Mucosa of descending colon (tissue), 3 donors: ENCODE measurements at places on chromosomes 1 and 21. TPM values are rescaled to one million over a fixed set of nuclear protein-coding genes. Genes with fewer than 3 reads are reported as not detected.

The IVL gene
- total RNA-seq: not detected

The SLAMF6 gene
- total RNA-seq: 1.2 TPM

The NPR1 gene
- total RNA-seq: 6.0 TPM

The C2CD4D gene
- 1.0 TPM for total RNA-seq

The SLFNL1 gene
- total RNA-seq: 0.82 TPM

The OR2L5 gene
- total RNA-seq: not detected

The DMBX1 gene
- total RNA-seq: not detected

The SESN2 gene
- 20.4 TPM for total RNA-seq

The RAB29 gene
- 4.7 TPM for total RNA-seq

The CCT3 gene
- 117 TPM for total RNA-seq

The ZNF683 gene
- 0.19 TPM for total RNA-seq

The PDC gene
- total RNA-seq: not detected

The RAB25 gene
- 242 TPM for total RNA-seq

The SYTL1 gene
- 9.7 TPM for total RNA-seq

The DFFB gene
- total RNA-seq: 8.4 TPM

The SLC25A34 gene
- total RNA-seq: 8.1 TPM

The CFAP410 gene
- 33.0 TPM for total RNA-seq

The OR10J1 gene
- total RNA-seq: not detected

The CDA gene
- 33.9 TPM for total RNA-seq

The NUDT4B gene
- total RNA-seq: 0.61 TPM

The BSND gene
- not detected for total RNA-seq

The NEGR1 gene
- total RNA-seq: 8.0 TPM

The ESRRG gene
- 1.1 TPM for total RNA-seq

The PPM1J gene
- 1.7 TPM for total RNA-seq

The MNDA gene
- total RNA-seq: 1.2 TPM

The CNR2 gene
- 0.19 TPM for total RNA-seq

The MAP1LC3C gene
- total RNA-seq: 4.1 TPM

The C1orf141 gene
- total RNA-seq: not detected

The CNIH3 gene
- 1.1 TPM for total RNA-seq

The MTARC2 gene
- total RNA-seq: 26.7 TPM

The MYOG gene
- total RNA-seq: not detected

The LAMB3 gene
- total RNA-seq: 62.1 TPM

The F13B gene
- total RNA-seq: not detected

The CD160 gene
- total RNA-seq: 1.6 TPM

The IL20 gene
- not detected for total RNA-seq
